Activated CD4-positive, alpha-beta T cell treated with anti-CD3 and anti-CD28 coated beads, Interleukin-2, amount 50 U/mL, for 16 hours (primary cell): ENCODE measurements at places on chromosomes 11 and 22.

DNA sequence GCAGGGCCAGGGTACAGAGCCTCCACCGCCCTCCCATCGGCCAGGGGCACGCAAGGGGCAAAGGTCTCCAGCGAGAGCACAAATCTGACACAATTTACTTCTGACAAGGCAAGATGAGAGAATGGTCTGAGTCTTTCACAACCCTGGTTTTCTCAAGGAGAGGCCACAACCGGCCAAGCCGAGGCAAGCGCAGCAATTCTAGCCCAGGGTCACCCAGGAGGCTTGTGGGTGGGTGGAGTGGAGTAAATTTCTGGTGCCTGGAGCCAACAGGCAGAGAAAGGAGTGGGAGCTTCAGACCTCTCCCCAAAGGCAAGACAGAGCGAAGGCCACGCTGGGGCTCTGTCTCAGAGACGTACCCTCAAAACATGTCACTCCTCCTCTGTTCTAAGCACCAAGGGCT lies 9.3 kb downstream of the LARGE2 start:
- DNase-seq: no peak

DNA sequence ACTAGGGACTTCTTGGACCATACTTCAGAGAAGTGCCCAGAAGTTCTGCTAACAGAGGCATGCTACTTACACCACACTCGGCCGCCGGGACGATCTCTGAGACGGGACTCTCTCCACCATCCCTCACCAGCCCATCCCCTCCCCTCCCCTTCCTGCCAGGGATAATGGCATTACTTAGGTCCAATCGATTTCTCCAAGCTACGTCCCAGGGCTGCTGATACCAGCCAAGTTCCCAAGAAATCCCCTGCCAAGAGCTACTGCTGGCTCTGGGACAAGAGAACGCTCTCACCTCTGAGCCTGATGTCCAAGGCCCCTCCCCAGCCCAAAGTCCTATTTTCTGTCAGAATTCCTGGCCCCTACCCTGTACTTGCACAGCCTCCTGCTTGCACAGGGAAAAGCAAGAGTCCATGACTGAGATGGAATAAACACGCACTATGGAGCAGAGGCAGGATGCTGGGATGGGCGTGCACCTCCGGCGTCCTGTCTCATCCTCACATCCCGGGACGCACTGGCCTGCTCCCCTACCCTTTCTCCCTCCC lies 42.7 kb downstream of the GDPD5 start:
- DNase-seq: no peak

- no peak for DNase-seq
Measured at GRCh38 chr11:3010004-3010403, 17.9 kb upstream of the NAP1L4 start.

GRCh38 chr11:119078675-119079420 lies 5.8 kb upstream of the HMBS start:
- DNase-seq: no peak

GRCh38 chr11:69375316-69376154 lies 81.6 kb downstream of the MYEOV start:
- no peak for DNase-seq

DNA sequence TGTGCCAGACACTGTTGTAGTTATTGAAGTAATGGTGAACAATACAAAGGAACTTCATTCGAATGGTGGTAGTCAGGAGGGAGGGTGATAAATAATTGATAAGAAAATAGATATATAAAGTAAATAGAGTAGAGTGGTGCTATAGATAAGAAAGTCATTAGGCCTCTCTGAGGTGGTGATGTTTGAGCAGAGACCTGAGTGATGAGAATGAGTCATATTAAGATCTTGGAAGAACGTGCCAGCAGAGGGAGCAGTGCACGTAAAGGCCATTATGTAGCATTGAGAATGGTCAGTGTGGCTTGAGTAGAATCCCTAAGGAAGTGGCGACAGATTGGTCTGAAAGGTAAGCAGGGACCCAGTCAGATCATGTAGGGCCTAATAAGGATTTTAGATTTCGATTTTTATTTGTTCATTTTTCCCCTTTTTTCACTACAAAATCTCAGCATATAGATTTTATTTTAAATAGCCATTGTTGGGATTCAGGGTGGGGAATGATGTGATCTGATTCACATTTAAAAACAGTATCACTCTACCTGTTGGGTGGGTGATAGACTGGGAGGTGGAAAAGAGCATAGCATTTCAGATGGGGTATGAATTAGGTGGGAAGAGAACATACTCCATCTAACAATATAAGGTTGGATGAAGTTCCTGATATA lies 44.7 kb downstream of the CCDC90B start:
- peak; percentile 27 for DNase-seq

DNA sequence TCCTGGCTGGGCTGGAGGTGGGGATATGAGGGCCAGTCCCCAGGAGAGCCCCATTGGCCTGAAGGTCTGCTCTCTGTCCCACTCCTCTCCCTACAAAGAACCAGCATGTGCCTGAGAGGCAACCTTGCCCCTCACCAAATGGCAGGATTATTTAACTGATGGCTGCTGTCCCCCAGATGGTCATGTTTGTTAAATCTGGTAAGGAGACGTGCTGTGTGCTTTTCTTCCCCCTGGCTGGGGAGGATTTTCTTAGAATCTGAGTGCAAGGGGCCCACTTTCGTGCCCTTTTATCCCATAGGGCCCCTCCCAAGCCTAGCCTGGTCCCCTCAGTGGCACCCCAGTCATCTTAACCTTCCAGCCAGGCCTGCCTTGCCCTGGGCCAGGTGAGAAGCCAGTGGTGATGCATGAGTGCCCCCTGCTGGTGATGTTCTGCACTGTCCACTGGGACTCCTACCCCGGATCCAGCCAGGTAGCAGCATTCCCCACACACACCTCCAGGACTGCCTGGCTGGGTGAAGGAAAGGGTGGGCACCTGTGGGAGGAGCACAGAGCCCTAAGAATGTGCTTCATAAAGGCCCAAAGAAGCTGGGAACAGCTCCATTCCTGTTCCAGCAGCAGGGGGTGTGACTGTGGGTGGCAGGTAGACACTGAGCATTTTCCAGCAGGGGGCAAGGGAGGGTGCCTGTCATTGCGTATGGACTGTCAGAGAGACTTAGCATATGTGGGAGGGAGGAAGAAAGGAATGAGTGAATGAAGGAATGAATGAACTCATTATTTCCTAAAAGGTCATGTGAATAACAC lies 28.9 kb downstream of the MFNG start:
- peak; percentile 82 for DNase-seq

- DNase-seq: no peak
Measured at GRCh38 chr11:62499944-62500649, 46.5 kb downstream of the AHNAK start.

- no peak for DNase-seq
Measured at GRCh38 chr11:111729071-111729830, 36.9 kb downstream of the PPP2R1B start.

- no peak for DNase-seq
Measured at GRCh38 chr22:30873661-30874060, 94.9 kb downstream of the MORC2 start.

DNA sequence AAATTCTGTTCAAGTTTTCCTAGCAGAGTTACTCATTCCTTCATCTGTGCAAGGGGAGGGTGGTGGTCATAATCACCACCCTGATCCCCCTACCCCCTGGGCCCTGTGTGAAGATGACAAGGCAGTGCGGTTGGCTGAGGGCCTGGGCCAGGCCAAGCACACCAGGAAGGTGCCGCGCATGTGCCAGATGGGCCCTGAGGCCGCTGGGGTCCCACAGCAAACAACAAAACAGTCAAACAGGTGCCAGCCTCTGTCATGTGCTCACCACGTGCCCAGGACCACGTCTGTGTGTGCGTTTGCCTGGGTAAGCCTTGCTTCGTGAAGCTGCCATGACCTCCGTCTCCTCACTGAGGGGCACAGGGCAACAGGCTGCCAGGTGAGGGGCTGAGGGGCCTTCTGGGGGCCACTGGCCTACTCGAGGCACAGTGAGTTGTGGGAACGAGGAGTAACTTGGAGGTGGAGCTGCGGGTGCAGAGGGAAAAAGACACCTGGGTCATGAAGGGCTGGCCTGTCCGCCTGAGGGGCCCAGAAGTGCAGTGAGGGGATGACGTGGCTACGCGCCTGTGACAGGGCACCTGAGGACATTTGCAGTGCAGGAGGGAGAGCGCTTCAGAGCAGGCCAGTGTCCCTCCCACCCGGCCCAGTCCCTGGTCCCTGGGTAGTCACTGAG lies 25.8 kb downstream of the RSPH14 start:
- DNase-seq: no peak

DNA sequence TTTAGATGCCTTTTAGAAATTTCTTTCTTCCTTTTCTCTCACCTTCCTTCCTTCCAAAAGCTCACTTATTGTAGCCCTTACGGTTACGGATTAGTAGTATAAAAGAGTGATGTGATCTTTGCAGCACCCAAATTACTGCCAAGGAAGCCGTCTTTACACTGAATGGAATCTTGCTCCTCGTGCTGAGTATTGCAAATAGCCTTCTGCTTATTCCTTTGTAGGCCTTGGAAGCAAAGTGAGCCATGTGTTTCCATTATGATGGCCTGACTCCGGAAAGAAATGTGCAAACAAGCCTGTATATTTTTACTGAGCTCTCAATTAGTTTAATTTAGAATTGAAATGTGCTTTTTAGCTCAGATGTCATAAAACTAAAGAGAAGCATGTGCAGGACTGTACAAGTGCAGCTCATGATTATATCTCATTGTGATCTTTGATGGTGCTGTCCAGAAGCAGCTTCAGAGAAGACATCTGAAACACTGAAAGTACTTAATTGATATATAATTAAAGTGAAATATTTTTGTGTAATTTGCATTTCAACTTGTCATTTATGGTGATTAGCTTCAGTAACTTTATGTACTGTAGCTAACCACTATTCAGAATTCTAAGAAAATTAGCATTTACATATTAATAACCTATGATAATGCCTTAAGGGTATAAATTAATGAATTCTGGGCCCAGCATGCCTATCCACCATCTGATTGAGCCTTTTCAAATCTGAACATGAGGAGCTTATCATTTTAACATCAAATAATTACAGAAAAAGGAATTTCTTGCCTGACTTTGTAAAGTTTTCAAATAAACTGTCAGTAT lies 129.3 kb downstream of the GRIA4 start:
- no peak for DNase-seq

GRCh38 chr11:64510759-64511158 lies 80.3 kb upstream of the SLC22A12 start:
- no peak for DNase-seq

DNA sequence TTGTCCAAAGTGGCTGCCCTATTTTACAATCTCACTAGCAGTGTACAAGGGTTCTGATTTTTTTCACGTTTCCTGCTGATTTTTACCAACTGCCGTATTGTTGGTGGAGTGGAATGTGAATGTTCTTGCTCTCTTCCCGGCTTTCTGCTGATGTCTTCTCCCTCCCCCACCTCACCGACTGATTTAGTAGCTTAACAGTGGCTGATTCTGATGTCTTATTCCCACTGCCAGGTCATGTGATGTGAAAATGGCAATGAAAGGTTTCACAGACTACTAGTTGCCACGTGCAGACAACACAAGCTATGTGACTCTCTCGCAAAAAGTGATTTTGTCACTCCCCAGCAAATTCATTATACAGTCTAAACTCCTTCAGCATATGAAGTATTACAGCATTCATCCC lies 17.3 kb upstream of the NEU3 start:
- no peak for DNase-seq
